ENCODE measurements at places on chromosomes 1 and 21. TPM values are rescaled to one million over a fixed set of nuclear protein-coding genes. Genes with fewer than 3 reads are reported as not detected.

Gene GREM2
- not detected for total RNA-seq

Gene NECTIN4
- total RNA-seq: 0.08 TPM

Gene SPRR2G
- total RNA-seq: not detected

Gene PALMD
- total RNA-seq: 80.7 TPM

Gene MFAP2
- 7.9 TPM for total RNA-seq

Gene BARHL2
- total RNA-seq: not detected
